ENCODE measurements at places on chromosomes 3 and 15.
A peak's percentile ranks its signal among the peaks of the same experiment; 100 is the strongest.

DNA sequence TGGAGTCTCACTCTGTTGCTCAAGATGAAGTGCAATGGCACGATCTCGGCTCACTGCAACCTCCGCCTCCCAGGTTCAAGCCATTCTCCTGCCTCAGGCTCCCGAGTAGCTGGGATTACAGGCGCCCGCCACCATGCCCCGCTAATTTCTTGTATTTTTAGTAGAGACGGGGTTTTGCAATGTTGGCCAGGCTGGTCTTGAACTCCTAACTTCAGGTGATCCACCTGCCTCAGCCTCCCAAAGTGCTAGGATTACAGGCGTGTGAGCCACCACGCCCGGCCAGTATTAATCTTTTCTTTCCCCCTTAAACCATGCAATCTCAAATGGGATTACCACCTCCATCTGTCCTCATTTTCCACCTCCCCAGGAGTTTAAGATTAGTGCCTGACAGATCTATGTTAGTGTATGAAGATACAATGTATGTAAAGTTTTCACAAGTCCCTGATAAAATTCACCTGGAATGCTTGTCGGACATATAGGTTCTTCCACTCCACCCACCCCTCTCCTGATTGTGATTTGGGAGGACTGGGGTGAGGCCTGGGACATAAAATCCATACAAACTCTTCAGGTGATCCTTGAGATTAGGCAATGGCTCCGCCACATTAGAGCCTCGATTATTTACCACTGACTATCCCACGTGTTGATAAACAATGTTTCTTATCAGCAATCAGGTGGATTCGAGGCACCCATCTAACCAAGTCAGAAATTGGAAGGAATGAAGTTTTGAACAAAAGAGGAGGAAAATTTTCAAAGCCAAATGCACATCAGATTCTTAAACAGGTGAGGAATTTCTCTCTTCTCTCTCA lies 1.2 kb downstream of the PARL start:
- DNase-seq, result no peak

- DNase-seq, result no peak
These were observed 181.9 kb downstream of the CDIN1 start for GRCh38 chr15:36761132-36761847.

DNA sequence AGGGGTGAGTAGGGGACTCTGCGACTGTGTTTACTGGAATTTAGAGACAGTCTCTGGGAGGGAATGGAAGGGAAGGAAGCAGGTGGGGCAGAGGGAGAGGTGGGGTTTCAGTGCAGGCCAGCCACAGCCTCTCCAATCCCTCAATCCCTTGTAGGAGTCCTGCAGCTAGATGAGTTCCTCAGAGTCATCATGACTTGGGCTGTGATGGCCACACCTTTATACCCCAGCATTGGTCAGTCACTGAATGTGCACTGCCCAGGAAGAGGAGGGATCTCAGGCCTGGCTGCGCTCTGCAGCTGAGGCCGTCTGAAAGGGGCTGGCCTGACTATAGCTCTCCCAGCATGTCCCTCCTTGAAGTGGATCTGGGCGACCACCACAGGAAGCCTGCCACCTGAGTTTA lies 67.3 kb upstream of the GLCE start:
- no peak for DNase-seq

- DNase-seq, result no peak
These were observed 22.6 kb downstream of the CCDC191 start for GRCh38 chr3:114033721-114034120.

DNA sequence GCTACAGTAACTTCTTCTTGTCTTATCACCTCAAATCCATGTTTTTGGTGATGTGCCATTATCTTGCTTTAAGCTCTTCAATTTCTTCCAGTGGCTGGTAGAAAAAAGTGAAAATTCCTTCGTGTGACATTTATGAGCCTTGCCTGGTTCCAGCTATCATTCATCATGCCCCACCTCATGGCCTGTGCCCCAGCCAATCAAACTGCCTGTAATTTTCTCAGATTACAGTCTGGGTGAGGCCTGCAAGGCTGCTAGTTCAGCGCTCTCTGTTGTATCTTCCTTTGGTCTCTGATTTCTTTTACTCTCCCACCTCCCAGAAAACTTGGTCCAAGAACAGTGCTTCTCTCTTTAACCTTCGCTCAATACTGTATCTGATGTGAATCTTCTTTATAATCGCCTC lies 249.3 kb upstream of the ZNF717 start:
- no peak for DNase-seq

- no peak for DNase-seq
These were observed 19.0 kb downstream of the ACAA1 start for GRCh38 chr3:38117748-38118420.

DNA sequence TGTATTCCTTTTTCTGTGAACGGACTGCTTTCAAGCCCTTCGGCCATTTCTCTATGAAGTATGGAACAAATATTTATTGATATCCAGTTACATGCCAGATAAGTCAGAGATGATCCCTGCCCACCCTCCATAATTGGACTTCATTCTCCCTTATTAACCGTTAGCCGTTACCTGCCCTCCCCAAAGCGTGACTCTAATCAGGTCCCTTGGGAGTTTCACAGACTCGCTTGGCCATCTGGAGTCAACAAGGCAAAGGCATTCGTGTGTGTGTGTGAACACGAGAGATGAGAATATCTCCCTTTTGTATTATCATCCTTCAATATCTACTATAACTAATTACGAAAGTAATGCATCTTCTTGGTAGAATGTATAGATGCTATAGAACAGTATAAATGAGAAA lies 314.5 kb downstream of the TLE3 start:
- DNase-seq, result no peak

DNA sequence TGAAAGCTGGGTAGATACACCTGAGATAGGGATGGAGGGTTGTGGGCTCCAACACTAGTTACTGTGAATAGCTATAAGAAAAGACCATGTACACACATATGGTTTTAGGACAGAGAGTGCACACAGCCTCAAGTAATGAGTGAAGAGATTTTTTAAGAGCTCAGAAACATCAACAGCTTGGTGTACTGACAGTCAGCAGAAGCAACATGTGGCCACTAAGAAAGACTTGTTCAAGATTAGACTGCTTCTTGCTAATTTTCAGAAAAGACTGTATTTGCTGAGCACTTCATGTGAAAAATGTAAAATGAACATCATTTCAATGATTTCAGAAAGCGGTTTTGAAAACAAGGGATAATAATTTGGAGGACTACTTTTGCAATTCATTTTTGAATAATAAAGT lies 10.3 kb downstream of the ANKRD28 start:
- no peak for DNase-seq

GRCh38 chr3:159624616-159625015 lies 364.0 kb upstream of the IL12A start:
- DNase-seq, result no peak

DNA sequence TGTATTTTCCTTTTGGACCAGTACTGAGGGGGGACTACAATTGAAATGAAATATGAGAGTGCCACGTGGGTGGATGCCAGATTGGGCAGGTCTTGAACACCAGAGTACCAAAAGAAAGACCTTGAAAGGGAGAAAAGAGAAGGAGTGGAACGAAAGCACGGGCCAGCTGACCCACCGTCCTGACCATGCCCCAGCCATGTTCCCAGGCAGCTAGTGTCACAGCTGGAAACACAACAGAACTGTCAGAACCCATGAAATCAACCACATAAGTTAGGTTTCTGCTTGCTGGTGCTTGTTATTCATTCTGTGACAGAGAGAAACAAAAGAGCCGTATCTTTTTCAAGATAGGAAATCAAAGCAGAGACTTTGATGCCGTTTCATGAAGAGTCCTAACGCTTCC lies 268.8 kb downstream of the MEX3B start:
- no peak for DNase-seq

DNA sequence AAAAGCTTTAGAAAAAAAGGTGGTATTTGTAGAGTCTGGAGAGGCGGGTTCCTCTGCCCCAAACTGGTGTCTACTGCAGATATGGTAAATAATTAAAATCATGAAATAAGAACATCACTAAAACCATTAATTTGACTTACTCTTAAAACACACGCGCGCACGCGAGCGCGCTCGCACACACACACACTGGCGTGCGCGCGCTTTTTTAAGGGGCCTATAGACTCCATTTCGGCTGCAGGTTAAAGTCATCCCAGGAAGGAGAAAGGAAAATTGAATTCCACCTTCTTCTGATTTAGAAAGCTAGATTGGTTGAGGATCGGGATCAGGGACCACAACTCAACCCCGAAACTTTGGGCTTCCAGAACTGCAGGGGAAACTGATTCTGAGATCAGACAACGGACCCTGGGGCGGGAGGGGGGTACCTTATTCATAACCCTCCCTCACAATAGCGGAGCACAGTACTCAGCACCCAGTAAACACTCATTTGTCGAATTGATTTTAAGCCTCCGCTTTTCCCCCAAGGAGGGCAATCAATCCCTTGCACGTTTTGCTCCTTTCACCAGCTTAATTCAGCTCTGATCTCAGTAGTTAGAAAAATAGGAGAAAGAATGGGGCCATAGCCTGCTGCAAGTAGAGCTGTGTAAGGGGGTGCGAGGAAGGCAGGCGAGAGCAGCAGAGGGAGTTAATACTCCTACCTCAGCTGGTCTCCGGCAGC lies 509 bp upstream of the LRRC3B start:
- no peak for DNase-seq

- DNase-seq, result no peak
These were observed 11.5 kb downstream of the SEMA3F start for GRCh38 chr3:50166620-50167019.

- no peak for DNase-seq
These were observed 6.6 kb downstream of the ZBED2 start for GRCh38 chr3:111588527-111588926.

GRCh38 chr15:91413142-91413541 lies 313.1 kb downstream of the SV2B start:
- DNase-seq, result no peak

GRCh38 chr3:121496786-121497185 lies 49.0 kb downstream of the POLQ start:
- DNase-seq, result no peak

DNA sequence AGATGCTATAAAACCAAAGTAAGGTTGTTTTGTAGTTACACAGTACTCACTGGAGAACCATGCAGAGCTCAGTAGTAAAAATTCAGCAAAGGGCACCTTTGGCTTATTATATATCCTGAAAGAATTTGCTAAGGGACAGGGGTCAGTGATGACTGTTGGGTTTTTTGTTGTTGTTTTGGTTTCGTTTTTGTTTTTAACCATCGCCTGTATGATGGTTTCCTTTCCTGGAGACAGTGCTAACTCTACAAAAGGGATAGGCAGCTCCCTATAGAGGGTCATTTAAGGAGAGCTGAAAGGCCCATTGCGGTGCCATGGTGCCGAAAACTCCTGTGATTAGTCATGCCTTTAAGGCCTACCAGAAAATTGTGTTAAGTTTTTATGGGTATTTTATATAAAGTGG lies 118.2 kb upstream of the GOLIM4 start:
- DNase-seq, result no peak

DNA sequence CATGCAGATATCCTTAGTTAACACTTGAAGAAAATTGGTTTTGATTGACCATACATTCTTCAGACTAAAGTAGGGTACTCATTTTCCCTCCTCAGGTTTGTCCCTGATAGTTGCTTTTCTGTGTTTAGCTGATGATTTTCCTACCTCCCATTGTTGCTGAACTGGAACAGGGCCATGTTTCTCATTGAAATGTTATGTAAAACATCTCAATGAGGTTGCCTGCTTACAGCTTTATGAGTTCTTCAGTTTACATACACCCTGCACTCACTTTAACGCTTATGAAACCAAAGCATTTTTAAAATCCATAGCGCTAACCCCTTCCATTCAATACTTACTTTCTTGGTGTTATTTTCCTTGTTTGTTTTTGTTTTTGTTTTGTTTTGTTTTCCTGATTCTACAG lies 61.9 kb downstream of the HMG20A start:
- DNase-seq, result no peak

DNA sequence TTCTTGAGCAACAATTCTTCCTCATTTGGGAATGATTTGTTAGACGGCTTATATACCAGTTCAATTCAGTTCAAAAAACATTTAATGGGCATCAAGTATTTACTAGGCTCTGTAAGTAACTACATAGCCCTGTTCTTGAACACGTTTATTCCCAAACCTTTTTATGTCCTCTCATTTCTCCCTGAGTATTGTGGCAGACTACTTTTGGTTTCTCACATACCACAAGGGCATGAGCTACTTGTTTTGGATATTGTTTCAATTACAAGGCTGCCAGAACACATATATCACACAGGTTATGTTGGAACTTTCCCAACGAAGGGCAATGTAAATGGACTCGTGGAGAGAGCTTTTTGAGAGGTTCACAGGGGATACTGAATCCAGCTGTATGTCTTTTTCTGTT lies 363.8 kb upstream of the NAALADL2 start:
- DNase-seq, result no peak

GRCh38 chr15:57752436-57752835 lies 45.9 kb downstream of the POLR2M start:
- peak; percentile 6 for DNase-seq

DNA sequence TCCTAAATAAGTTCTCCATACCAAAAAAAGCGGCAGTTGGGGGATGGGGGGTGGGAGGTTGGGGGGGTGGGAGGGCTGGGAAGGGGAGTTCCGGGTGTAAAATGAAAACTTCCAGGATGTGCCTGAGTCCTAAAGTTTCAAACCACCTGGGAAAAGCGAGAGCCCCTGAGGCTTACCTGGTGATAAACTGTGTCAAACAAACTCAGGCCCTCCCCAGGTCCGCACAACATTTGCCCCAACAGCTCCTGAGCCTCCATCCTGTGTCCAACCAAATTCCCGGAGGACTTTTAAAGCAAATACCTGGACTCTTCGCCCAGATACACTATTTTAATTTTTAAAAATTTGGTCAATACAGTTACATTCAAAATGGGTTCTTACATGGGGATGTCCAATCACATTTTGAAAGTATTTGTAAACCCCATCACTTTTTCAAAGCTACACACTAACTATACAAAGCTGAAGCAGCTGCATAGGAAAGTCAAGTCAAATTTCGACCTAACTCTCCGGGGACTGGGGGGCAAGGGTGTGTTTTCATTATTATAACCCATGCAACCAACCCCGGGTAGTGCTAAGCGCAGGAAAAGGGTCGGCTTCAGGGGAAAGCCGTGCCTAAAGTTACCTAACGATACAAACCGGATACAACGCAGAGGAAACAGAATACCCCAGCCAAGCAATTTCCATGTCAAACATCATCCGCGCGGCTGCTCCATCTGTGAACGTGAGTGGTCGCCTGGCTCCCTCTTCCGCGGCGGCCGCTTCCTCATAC lies 685 bp upstream of the FOXB1 start:
- no peak for DNase-seq

DNA sequence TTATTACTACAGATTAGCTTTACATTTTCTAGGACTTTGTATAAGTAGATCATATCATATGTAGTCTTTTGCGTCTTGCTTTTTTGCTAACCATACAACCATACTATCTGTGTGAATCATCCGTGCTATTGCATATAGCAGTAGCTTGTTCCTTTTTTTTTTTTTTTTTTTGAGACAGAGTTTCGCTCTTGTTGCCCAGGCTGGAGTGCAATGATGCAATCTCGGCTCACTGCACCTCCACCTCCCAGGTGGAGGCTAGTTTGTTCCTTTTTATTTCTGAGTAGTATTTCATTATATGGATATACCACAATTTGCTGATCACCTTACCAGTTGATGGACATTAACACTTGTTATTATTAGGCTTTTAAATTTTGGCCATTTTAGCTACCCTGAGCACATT lies 54.5 kb upstream of the TBL1XR1 start:
- no peak for DNase-seq

Measured in C1 segment of cervical spinal cord (tissue), 14 donors.